Activated CD4-positive, alpha-beta T cell treated with anti-CD3 and anti-CD28 coated beads for 36 hours (primary cell): ENCODE measurements at places on chromosomes 12 and 14.

- peaks cover 3% of the 10 kb centered on the region for H3K27me3 ChIP-seq
- H3K27ac ChIP-seq = no peak overlapping the region
- DNase-seq = no peak
- H3K4me1 ChIP-seq = no peaks in the 10 kb centered on the region
Observed at GRCh38 chr12:65984227-65984479, 146.4 kb downstream of the LLPH start.

- no peaks in the 10 kb centered on the region for H3K4me1 ChIP-seq
- no peaks in the 10 kb centered on the region for H3K36me3 ChIP-seq
- no peak overlapping the region for H3K4me3 ChIP-seq
- H3K27me3 ChIP-seq = peaks cover 13% of the 10 kb centered on the region
- no peak for DNase-seq
Observed at GRCh38 chr14:58946431-58946830, 242.0 kb upstream of the DAAM1 start.

DNA sequence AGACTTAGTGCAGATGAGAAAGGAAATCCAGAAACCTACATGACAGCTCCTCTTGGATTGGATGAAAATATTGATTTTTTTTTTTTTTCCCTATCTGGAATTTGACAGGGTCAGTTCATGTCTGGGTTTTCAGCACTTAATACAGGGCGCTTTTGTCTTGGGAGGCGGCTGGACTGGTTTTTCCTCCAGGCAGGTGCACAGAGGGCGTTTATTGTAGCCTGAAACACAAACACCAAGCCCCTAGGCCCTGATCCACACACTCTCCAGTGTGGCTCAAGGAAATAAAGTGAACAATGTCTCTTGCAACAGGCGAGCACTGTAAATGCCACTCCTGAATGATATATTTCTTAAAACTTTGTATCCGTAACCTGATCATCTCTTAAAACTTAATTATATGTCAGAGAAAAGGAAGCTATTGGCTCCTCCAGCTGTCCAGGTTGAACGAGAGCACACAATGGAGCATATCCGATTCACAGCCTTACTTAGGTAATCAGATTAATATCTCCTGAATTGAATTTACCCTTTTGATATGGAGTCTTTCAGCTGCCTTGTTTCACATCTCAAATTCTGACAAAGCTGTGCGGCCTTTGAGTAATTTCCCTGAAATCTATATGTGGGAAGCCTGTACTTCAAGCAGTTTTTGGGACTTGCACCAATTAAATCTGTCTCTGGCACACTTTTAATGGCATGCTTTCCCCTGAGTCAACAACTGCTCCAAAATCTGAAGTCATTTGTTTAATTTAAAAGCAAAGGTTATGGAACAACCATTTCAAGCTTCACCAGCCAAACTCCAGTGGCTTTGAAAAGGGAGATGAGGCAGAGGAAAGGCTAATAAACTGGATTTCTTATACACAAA, 485.7 kb downstream of the ZFP36L1 start:
- peaks cover 1% of the 10 kb centered on the region for H3K36me3 ChIP-seq
- DNase-seq = no peak
- peaks cover 22% of the 10 kb centered on the region for H3K4me1 ChIP-seq
- H3K27me3 ChIP-seq = no peaks in the 10 kb centered on the region
- H3K4me3 ChIP-seq = no peak overlapping the region
- H3K27ac ChIP-seq = no peak overlapping the region

DNA sequence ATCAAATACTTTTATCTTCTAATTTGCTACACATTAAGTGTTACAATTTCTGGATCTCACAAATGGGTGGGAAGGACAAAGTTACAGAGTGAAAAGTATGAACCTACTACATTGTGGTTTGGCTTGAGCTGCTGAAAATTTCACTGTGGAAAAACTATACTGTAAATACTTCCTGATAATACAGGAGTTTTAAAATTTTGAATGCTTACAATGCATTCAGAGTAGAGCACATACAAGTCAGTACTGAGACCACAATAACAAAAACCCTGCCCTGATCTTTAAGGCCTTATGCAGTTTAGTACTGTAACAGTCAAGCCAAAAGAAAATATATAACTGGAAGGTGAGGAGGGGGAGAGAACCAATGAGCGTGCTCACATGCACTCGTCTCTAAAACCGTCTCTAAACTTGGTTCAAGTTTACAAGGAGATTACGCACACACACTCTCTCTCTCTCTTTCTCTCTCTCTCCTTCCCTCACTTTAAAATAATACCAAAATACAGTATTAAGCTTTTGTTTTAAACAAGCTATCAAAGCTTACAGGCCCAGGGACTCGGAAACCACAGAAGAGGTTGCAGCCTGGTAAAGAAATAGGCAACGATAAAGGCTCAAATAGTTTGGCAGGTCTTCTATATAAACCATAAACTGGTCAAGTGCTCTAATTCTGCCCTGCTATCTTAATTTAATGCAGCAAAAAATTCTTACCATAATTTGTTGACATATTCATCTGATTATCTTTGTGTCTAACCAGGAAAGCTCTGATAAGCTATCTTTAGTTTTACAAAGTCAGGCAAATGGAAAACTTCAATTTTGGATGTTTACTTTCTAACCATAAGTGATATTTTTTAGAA, 58.0 kb downstream of the ATF7 start:
- peaks cover 5% of the 10 kb centered on the region for H3K36me3 ChIP-seq

DNA sequence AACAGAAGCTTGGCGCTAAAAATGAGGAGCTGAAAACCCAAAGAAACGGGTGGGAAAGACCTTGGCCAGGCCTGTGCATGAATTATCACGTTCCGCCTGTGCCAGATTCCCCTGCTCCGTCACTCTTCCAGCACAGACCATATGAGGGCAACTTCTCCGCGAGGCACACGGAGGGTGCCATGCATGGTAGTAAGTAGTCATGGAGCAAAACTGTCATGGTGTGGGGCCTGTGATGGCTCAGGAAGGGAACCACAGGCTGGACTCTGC, 148.2 kb downstream of the ANO2 start:
- H3K27ac ChIP-seq = no peak overlapping the region
- no peaks in the 10 kb centered on the region for H3K36me3 ChIP-seq
- no peaks in the 10 kb centered on the region for H3K4me1 ChIP-seq
- DNase-seq = no peak
